ENCODE measurements at places on chromosomes 4 and X.

DNA sequence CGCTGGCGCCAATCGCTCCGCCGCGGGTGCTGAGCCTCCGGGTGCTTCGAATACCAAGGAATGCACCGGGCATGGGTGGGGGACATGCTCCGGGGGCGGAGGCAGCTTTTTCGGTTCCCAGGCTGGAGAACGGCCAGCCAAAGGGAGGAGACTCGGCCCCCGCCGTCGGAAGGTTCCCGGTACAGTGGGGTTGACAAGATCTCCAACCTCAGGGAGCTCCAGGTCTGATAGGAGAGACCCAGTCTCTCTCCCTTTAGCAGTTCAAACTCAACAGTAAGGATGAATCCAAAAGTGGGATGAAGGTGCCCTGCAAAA lies 29.1 kb upstream of the BCORL1 start:
- no peak for DNase-seq

DNA sequence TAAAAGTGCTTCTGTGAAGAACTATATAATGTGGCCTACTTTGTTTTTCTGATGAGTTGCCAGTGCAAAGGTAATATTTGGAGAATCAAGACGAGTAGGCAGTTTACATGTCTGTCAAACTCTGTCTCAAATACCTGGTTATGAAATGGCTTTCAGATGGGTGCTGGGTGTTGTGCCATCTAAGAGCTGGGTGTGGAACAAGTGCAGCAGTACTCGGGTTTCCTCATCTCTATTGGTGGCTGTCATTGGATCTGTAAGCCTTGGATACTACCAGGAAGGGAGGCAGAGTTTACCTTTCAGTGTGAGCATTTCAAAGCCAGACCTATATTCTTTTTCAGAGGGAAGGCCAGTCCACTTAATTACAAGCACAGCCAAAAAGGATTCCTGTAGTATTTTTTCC lies 37.2 kb downstream of the MTM1 start:
- no peak for DNase-seq

- no peak for DNase-seq
These were observed 81.1 kb downstream of the FAM47B start for GRCh38 chrX:35023683-35024082.

DNA sequence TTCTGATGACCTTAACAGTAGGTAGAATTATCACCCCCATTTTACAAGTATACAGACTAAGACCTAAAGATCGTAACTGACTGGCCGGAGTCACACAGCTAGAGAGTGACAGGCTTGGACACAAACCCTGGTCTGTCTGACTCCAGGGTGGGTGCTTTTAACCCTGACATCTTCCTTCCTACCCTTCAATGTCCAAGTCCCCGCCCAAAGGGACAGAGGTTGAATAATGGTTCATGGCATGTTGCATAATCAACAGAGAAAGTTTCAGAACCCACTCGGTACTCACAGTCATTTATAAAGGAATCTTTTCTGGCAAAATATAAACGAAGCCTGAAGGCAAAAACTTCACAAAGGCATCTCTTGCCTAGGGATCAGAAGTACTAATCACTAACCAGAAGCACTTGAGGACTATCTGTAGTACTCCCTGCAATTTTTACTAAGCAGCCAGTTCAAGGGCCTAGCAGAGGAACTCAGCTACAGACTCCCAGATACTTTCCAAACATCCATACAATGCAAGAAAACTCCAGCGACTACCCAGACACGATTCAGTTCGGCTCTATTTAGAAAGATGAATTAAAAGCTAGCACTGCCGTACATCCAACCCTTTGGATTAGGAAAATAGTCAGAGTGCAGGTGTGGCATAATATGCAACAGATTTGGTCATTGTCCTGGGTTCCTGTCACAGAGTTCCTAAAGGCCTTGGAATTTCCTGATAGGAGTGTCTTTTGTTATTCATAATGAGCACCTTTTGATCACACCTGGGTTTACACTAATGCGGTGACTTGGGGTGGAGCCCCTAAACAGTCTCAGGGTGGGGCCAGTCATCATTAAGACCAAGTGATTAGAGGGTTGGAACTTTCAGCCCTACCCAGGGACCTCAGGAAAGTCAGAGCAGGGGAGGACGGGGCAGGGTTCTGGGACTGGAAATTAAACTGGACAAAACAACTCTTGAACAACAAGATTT lies 44.0 kb downstream of the RELL1 start:
- DNase-seq, result no peak

GRCh38 chr4:8077181-8078108 lies 81.2 kb downstream of the ABLIM2 start:
- DNase-seq, result no peak

DNA sequence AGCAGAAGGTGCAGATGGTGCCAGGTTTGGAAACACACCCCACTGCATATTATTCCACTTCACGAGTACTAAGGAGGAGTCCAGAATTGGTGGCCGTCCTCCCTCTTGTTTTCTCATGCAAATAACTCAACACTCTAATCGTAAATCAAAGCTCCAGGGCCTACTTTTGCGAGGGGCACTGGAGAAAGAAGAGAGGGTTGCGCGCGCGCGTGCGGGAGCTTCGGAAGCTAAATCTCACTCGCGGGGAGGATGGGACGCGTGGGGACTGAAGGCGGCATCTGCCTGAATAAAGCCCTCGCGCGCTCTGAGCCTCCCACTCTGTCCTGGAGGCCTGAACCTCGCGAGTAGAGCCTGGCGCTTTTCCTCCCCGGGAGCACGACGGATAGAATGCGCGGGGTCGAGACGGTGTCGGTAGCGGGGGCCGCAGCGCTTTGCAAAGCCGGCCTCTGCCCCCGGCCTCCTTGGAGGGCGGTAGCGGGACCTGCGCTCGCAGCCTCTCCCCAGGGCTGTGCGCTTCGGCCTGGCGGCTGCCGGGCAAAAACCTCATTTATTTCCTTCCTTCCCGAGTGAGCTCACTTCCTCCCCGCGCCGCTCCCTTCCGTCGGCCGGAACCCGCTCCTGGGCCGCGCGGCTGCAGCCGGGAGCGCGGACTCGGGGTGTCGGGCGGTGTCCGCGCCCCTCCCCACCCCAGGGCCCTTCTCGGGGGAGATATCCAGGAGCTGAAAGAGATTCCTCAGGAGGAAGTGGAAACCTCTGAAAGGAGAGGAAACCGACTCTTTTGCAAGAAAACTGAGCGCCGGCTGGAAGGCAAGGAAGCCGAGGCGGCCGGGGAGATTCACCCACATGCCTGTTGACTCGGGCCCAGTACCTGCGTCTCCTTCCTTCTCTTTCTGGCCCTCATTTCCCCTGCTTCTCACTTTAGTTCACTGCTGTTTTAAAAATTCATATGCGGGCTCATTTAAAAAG lies 20.7 kb downstream of the HAND2 start:
- peak; percentile 80 for DNase-seq

DNA sequence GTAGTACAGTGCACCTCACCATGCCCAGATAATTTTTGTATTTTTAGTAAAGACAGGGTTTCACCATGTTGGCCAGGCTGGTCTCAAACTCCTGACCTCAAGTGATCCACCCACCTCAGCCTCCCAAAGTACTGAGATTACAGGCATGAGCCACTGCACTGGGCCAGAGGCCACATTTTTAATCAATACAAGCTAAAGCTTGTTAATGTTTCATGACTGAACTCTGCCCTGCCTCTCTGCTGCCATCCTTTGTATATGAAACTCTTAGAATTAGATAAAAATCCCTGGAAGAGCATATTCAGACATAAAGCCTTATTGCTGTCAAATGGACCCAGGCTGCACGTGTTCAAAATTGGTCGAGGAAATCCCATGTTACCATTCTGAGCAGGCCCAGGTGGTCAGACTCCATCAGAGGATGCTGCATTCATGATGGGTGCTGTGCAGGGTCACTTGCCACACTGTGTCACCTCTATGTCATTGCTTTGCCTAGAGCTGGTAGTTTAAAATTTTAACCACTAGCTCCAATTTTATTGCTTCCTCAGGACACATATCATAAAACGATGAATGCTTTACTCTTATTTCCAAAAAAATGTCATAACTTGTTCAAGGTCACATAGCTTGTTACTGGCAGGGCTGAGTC lies 45.2 kb downstream of the LNX1 start:
- DNase-seq, result no peak

DNA sequence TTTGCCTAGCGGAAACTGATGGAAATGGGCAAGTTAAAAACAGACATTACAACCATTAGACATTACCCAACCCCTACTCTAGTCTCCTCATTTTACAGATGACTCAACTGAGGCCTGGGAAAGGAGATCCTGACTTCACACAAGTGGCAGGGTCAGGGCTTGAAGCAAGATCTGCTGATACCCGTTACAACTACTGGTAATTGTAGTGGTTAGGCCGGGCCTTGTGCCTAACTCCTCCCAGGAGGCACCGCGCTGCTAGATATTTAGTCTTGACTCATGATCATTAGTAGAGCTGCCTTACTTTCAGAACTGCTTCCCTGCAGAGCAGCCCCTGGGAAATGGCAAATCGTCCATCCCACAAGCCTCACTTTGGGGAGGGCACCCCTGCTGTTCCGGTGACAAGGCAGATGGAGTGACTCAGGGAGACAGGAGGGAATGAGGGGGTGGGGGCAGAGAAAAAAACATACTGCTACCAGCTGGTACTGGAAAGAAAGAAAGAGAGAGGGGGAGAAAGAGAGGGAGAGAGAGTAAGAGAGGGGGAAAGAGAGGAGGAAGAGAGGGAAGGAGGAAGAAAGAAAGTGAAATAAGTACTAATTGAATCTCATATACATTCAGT lies 12.2 kb downstream of the ARHGEF6 start:
- peak; percentile 61 for DNase-seq

GRCh38 chr4:81049907-81050306 lies 19.4 kb downstream of the BMP3 start:
- DNase-seq, result no peak

- no peak for DNase-seq
These were observed 20.7 kb upstream of the CLGN start for GRCh38 chr4:140448162-140448561.

DNA sequence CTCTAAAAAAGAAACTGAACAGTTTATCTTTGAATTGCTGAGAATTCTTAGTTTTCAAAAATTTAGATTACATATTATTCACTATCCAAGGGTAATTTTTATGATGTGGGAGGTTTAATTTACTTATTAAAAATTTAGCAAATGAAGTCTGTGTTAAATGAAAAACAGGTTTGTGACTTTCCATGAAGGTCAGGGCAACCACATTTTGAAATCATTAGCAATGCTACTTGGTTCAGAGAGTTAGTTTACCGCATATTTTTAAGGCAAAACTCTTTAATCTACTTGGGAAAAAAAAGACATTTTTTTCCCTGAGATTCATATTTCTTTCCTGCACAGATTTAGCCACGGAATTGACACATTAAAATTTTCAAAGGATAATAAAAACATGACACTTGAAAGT lies 37.3 kb upstream of the PRSS12 start:
- DNase-seq, result no peak

DNA sequence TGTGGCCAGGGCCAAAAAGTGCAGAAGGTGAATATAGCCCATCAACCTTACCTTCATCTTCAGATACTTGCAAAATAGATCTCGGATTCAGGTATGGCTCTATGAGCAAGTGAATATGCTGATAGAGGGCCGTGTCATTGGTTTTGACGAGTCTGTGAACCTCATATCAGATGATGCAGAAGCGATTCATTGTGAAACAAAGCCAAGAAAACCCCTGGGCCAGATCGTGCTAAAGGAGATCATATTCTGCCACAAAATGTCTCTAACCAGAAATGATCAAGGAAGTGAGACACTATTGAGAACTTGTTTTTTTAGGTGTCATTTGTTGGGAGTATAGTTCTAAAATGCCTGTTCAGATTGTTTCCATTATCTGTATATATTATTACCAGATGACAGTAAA lies 48.3 kb downstream of the PDK3 start:
- DNase-seq, result no peak

GRCh38 chr4:110197529-110198042 lies 829 bp downstream of the ELOVL6 start:
- peak; percentile 59 for DNase-seq

DNA sequence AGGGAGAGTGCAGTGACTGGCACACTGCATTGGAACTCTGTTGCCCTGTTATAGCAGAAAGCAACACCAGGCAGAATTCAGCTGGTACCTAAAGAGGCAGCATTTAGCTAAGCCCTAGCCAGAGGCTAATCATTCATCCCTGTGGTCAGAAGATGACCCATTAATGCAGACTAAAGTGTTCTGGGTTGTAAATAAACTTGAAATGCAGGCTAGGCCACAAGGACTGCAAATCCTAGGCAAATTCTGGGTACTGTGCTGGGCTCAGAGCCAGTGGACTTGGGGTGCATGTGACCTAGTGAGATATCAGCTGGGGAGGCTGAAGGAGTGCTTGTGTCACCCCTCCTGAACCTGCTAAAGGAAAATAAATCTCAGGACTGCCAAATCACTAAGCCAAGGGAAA lies 91.2 kb downstream of the LPAR4 start:
- no peak for DNase-seq

- no peak for DNase-seq
These were observed 870.2 kb downstream of the C4orf33 start for GRCh38 chr4:129966175-129966574.

DNA sequence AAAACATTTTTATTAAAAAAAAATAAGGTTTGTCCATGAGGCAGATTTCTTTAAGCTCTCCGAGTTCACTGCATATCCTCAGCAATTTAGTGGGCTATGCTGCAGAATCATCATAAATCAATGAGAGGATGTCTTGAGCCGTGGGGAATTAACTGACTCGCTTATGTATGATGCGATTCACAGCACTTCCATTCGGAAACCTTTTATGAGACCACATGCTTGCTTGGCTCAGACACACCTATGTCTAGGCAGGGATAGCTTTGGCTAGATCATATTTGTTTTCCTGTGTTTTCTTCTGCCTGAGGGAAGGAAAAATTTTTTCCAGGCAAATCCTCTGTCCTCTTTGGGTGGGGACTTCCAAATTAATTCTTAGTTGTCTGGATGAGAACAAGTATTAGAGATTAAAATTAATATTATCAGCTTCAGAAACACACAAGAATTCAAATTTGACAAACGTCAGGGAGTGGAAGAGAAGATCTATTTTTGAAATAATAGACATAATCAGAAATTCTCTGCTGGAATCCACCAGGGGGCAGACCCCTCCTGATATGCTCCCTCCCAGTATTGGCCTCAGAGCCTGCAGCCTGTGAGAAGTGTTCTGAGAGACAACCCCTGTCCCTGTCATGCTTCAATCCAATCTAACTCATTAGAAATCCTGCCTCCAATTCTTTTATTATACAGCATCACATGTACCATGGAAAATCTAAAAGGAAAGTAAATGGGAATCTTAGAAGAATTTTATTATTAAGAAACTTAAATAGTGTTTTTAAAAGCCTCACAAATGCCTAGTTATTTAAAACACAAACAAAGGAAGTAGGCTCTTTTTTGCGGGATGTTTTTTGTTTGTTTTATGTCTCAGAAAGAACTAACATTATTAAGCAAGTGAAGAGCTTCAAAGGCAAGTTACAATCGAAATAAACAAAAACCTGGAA lies 345.1 kb upstream of the TACR3 start:
- peak; percentile 27 for DNase-seq

Measured in Right ventricle myocardium superior (tissue), 1 donor.